Stimulated activated CD8-positive, alpha-beta memory T cell treated with anti-CD3 and anti-CD28 coated beads, Interleukin-4, amount 100 ng/mL, for 4 hours (primary cell): ENCODE measurements at places on chromosomes 6 and 20.

DNA sequence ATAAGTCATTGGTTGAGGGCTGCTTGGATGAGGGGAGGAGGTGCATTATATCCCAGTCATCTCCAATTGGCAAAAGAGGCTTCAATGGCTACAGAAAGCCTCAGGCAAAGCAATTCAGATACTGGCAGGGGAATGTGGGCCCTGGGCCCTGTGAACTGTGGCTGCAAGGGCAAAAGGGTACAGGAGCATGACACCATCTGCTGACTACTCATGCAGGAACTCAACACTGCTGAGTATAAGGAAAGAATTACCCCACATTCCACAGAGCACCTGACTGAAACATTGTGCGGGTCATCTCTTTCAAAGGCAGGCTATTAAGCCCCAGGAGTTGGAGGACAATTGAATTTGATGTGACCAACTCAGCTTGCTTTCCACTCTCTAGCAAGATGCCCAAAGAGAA is 92.1 kb upstream of the SPTLC3 start:
- DNase-seq: no peak

GRCh38 chr6:7617801-7618764 is 28.1 kb downstream of the SNRNP48 start:
- DNase-seq: no peak

DNA sequence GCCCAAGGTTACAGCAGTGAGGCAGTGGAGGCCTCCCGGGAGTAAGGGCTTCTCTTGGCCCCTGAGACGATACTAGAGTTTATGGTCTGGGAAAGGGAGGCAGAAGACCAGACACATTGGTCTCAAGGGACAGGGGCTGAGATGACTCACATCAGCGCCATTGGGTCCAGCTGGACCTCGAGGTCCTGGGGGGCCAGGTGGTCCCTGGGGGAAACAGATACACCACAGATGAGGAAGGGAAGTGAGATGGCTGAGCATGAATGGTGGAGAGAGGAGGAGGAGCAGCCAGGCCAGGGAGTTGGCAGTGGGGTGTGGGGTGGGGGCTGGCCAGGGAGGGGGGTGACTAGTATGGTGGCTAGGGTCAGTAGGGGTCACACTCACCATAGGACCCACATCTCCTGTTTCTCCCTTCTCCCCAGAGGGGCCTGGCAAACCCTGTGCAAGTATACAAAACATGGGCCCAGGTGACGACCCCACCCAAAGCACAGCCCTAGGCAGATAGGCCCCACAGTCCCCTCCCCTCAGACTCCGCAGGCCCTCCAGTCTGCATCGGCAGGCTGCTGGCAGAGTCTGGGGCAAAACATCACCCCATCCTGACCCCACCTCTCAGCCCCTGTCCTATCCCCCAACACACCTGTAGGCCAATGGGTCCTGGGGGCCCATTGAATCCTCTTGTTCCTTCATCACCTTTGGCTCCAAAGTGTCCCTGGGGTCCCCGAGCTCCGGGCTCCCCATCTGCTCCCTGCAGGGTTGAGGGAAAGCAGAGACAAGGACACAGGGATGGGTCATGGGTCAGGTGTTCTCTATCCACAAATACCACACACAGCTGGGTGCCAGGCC is 21.9 kb downstream of the COL11A2 start:
- no peak for DNase-seq

GRCh38 chr20:16712511-16712947 is 17.3 kb upstream of the SNRPB2 start:
- no peak for DNase-seq

- no peak for DNase-seq
These were observed 145.8 kb upstream of the CCN2 start for GRCh38 chr6:132096996-132097395.

GRCh38 chr6:112086744-112087135 is 542 bp downstream of the TUBE1 start:
- DNase-seq: no peak
